Activated naive CD8-positive, alpha-beta T cell treated with anti-CD3 and anti-CD28 coated beads for 36 hours (primary cell): ENCODE measurements at places on chromosomes 16 and 17. TPM values are rescaled to one million over a fixed set of nuclear protein-coding genes. Genes with fewer than 3 reads are reported as not detected.

GRCh38 chr16:61763013-61763412, 273.2 kb downstream of the CDH8 start:
- no peak for DNase-seq

GRCh38 chr17:9917801-9918200, 12.7 kb upstream of the RCVRN start:
- DNase-seq = no peak

GRCh38 chr16:49499414-49499785, 125.8 kb downstream of the C16orf78 start:
- DNase-seq = no peak

GRCh38 chr16:28548306-28548802, 5.4 kb upstream of the SGF29 start:
- DNase-seq = no peak

DNA sequence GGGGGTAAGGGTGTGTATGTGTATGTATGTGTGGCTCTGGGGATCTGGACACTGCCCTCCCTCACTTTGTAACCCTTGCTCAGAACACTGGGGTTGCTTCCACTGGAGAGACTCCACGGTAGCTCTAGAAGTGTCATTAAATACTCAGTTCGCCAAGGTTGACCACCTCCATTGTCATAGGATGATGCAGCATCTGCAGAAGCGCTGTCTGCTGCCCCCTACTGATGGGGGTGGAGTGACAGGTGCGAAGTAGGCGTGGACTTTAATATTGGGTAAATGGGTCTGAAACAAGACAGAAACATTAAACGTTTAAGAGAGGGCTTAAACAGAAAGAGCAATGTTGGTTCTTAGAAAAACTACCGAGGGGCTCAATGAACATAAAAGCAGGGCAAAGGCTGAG, 35.5 kb upstream of the STAC2 start:
- peak; percentile 37 for DNase-seq

GRCh38 chr17:66466840-66467367, 164.5 kb downstream of the PRKCA start:
- DNase-seq = peak; percentile 53

DNA sequence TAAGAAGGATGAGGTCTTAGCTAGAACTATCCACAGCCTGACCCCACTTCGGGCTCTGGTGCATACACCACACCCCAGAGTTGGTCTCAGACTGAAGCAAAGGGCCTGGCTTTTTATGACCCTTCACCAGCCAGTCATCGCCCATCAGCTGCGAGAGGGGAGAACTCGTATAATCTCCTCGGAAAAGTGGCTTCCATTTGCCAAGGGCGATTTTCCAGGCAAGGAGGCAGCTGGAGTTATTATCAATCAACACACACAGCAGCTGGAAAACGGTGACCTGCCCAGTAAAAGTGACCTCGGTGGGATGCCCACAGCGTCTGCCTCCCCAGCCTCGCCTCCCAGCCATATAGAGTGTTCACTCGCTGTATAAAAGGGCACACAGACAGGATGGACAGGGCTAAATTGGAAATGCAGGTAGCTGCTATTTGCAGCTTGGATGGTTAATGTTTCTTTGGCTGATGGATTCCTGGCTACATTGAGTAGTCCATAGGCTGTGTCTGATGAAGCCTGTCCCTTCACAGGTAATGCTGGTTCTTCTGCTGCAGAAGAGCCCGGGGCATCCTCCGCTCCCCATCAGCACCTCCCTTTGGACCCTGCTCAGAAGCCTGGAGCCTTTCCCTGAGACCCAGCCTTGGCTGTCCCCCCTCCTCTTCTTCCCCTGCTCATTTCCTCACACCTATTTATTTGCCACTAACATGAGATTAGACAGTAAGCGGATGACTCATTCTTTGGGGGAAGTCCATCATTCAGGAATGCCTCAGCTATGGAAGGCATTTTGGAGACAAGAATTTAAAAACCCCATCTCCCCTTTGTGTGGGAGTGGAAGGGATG, 45.7 kb downstream of the TMEM186 start:
- no peak for DNase-seq

GRCh38 chr16:28537964-28538732, 626 bp downstream of the NUPR1 start:
- DNase-seq = no peak

DNA sequence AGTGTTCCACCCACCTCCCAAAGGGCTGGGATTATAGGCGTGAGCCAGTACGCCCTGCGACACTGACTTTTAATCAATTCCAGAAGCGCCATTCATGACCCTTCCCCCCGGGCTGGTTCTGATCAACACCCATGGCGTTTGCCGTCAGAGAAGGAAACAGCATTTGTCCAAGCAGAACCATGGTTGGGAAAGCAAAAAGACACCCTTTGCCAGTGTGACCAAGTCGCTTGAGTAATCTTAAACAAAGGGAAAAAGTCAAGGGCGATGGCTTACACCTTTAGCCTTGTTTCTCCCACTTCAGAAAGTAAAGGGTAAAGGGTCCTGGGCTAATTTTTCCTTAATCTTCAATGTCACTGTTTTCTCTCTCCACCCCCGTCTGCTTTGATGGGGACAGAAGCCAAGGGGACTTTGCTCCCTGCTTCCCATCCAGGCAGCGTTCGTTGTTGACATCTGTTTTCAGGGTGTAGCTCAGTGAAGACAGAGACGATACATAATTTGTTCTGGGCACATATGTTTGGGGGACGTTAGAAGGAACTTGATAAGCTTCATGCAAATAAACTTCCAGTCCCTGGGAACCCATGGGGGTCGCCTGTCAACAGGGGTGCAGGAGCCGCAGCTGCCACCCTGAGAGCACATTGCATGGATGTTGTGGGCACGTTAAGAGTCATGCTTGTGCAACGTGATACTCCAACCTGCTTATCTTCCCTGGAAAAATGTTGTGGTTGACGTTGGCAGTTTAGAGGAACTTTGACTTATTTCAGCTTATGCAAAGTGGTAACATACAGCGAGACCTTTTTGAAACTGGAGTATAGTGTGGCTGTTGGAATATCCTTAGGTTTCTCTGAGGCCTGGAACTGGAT, 50.6 kb upstream of the TANGO6 start:
- DNase-seq = no peak

DNA sequence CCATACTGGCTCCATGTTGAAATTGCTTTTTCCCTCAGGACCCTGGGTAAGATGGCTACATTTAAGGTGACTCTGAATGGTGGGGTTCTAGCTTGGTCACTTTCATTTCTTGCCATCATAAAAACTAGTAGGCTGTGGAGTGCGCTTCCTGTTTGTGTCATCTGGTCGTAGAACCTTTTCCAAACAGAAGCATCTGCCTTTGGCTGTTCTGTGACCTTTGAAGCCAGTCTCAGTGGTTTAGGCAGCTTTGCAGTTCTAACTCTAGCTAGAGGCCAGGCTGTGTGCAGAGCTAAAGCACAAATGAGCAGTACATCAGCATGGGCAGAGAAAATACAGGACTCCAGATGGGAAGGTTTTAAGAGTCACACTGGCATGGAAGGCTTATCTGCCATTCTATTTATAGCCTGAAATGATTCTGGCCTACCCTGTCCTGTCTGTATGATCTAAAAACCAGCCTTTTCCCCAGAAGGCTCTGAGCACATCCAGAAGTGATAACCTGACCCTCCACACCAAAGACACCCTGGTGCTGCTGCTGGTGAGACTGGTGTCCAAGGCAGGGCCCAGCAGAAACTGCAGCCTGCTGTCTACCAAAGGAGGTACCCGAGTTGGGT, 8.6 kb downstream of the ESRP2 start:
- DNase-seq = peak; percentile 48

DNA sequence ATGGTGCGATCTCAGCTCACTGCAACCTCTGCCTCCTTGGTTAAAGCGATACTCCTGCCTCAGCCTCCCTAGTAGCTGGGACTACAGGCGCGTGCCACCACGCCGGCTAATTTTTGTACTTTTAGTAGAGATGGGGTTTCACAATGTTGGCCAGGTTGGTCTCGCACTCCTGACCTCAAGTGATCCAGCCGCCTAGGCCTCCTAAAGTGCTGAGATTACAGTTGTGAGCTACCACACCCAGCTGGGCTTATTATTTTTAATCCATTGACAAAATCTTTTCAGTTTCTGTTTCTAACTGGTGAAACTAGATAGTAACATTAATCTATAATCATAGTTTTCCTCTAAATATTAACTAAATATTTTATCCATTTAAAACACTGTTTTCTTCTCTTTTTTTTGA, 5.9 kb downstream of the FAM234A start:
- no peak for DNase-seq

- DNase-seq = no peak
Observed at GRCh38 chr17:65743308-65743655, 181.8 kb upstream of the AXIN2 start.

DNA sequence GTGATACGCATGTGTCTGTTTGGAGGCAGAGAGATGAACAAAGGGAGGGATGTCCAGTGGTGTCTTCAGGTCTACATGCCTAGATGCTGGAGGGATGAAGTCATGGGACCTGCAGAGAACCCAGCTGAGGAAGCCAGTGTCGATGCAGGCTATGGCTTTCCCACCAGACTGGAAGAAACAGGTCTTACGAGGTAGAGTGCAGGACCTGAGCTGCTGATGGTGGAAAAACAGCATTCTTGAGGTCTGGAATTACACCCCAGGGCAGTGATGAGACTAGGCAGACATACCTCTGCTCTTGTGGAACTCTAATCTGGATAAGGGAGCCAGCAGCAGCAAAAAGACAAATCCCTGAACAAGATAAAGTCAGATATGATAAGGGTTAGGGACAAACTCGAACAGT, 37.4 kb downstream of the ARSG start:
- no peak for DNase-seq

GRCh38 chr16:51071326-51071725, 79.7 kb downstream of the SALL1 start:
- no peak for DNase-seq

GRCh38 chr16:1656808-1657617, 21.1 kb upstream of the JPT2 start:
- DNase-seq = no peak

- DNase-seq = peak; percentile 45
Observed at GRCh38 chr16:14193316-14193871, 122.3 kb downstream of the MRTFB start.

GRCh38 chr17:39236981-39237441, 11.3 kb upstream of the STAC2 start:
- DNase-seq = no peak

- no peak for DNase-seq
Observed at GRCh38 chr17:6661464-6661848, 9.9 kb downstream of the C17orf100 start.

- DNase-seq = peak; percentile 45
Observed at GRCh38 chr17:32659419-32659842, 172.6 kb downstream of the CDK5R1 start.

The CA4 gene
- total RNA-seq = not detected

The BCKDK gene
- total RNA-seq = 45.5 TPM

The CES3 gene
- 0.80 TPM for total RNA-seq

The MYH3 gene
- total RNA-seq = 3.2 TPM

The CCL8 gene
- total RNA-seq = not detected

The ABCA8 gene
- total RNA-seq = not detected

The KRTAP16-1 gene
- not detected for total RNA-seq

The ROGDI gene
- total RNA-seq = 3.0 TPM

The TP53I13 gene
- 31.2 TPM for total RNA-seq
